A172 (cell line): ENCODE measurements at places on chromosomes 7 and 10. TPM values are rescaled to one million over a fixed set of nuclear protein-coding genes. Genes with fewer than 3 reads are reported as not detected.

Gene OR2AE1
- not detected in 2 replicates for total RNA-seq

Gene HMX3
- not detected in 2 replicates for total RNA-seq

Gene TBX20
- total RNA-seq, result 0.96 and 1.2 TPM in 2 replicates

Gene FAM20C
- 27.1 and 30.2 TPM in 2 replicates for total RNA-seq

Gene MYH16
- 0.78 and 1.1 TPM in 2 replicates for total RNA-seq

Gene CPED1
- 18.0 and 18.4 TPM in 2 replicates for total RNA-seq
